Epithelial cell of esophagus (primary cell): ENCODE measurements at places on chromosomes 5 and 9.

- no peak for DNase-seq
These were observed 677.3 kb upstream of the FTMT start for GRCh38 chr5:121174351-121174750.

- DNase-seq: peak; percentile 56
These were observed 175.7 kb upstream of the OTULINL start for GRCh38 chr5:14405706-14406553.

GRCh38 chr5:24817966-24818365 lies 173.2 kb upstream of the CDH10 start:
- DNase-seq: no peak

DNA sequence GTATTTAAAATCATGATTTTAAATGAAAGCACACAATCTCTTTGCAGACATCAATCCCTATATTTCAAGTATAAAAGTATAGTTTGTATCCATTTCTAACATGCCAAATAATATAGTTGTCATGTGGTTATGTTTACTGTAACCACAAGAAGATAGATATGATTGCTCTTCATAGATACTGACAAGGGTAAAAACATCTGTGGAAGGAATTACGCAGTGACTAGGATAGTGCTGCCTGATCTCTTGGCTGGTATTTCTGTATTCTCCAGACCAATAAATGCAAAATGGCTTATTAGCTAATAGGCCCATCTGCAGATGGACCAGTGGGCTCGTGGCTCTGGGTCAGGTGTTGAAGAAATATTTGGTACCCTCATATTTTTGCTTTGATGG lies 34.9 kb upstream of the FBN2 start:
- DNase-seq: no peak

- peak; percentile 12 for DNase-seq
These were observed 71.2 kb upstream of the COX7C start for GRCh38 chr5:86546582-86546981.

DNA sequence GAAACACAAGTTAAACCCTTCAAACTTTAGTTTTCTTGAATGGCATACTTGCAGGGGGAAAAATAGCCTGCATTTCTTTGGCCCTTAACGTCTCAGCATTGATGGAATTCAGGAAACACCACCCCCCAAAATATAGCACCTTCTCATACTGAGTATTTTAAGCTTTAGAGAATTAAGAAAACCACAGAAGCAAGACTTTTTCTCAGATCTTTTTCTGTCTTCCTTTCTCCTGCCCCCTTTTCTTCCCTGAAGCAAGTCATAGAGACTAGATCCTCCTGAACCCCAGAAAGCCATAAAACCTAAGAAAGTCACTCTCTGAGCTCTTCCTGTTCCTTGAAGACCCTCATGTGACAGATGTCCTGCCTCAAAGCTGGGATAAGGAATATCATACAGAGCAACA lies 1069.9 kb downstream of the EFNA5 start:
- no peak for DNase-seq

DNA sequence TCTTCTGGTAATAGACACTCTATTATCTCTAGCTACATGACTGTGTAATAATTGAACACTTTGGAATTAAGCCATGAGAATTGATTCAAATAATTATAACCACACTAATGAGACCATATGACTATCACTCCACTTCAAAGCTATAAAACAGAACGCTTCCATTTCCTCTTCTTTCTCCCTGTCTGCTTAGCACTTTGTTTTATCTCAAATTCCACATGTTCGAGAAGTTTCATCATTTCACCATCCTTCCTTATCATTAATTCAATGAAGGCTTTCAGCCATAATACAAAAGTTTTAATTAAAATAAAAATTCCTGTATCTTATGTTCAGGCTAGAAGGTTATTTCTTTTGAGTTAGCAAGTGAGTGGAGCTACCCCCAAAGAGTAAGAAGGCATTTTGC lies 7.4 kb upstream of the DCTN4 start:
- no peak for DNase-seq

DNA sequence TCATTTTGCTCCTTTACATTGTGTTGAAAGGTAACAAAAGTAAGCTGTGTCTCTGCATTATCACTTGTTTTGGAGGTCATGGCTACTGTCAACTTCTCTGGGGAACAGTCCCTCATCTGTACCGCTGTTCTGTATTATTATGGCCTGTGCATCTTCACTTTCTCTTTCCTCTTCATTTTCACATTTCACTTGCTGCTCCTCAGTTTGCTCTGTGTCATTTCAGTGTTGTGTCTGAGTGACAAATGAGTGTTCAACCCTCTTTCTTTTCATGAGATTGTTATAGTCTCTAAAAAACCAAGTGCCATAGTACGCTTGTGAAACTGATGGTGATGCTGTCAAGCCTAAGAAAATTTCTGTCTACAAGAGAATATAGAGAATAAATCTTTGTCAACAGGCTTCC lies 122.0 kb upstream of the FER start:
- no peak for DNase-seq

DNA sequence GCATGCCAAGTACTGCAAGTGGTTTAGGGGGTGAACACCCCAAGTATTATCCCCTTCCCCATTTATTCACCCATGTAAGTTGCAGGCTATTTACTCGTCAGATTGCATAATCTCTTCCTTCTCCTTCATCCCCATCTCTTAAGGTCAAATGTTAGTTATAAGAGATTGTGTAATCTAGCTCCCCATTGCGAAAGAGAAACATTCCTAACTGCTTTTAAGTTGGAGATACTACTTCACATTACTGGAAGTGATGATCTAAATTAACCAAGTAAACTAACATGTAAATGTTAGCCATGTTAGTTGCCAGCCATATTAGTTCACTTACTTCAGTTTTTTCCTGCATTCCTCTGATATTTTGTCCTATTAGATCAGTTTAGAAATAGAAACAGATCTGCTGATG lies 262.3 kb downstream of the TAF11L14 start:
- DNase-seq: peak; percentile 91

GRCh38 chr5:60230456-60230855 lies 336.9 kb upstream of the PDE4D start:
- DNase-seq: no peak

DNA sequence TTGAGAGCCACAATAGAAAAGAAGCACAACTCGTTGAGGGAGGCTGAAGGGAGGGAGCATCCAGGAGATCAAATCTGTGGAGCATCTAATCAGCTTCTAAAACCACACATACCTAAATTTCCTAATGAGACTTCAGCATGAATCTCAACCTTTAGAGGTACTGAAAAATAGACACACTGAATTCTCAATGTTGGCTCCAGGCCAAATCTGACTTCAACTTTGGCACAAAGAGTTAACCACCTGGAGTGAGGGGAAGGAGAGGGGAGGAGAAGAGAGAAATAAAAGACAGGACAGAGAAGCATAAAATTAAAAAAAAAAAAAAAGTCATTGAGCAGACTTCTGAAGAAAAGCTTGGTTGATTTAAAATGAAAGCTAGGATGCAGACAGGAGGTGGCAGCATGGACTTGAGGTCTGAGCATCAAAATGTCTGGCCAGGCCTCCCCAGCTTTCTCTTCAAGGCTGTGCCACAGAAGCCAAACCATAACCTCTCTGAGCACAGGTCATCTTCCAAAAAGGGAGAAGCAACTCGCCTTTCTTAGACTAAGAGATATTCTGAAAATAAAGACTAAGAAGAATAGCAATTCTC lies 205.6 kb downstream of the DENND1A start:
- DNase-seq: peak; percentile 3

GRCh38 chr5:43161244-43161643 lies 30.8 kb upstream of the NIM1K start:
- no peak for DNase-seq

GRCh38 chr5:79772651-79773050 lies 83.0 kb downstream of the CMYA5 start:
- DNase-seq: no peak

DNA sequence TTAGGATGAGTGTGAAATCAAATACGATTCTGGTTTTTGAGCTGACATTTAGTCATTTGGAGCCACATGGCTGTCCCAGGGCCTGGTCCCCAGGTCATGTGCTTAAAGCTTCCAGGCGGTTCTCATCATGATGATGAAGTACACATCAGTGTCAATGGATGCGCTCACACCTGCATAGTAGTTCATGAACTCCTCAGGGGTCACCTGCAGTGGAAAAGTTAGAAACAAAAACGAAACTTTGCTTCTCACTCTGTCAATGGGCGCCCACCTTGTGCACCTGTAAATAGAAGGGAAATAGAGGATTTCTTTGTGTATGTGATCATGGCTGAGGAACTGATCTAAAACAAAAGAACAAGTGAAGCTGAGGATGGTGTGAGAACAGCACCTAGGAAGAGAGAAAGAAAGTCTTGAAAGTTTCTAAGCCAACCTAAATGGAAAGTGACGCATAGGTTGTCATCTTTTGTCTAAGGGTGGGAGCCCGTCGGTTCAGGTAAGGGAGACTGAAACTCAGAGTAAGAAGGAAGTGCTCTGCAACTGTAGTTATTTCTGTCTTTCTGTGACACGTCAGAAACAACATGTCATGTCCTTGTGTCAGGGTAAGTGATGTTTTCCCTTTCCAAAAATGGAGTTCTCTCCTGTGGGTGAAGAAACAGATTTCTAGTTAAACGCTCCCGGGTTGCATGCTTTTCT lies 33.8 kb downstream of the CAPSL start:
- no peak for DNase-seq

- DNase-seq: no peak
These were observed 147.5 kb upstream of the PHYKPL start for GRCh38 chr5:178380086-178380485.

DNA sequence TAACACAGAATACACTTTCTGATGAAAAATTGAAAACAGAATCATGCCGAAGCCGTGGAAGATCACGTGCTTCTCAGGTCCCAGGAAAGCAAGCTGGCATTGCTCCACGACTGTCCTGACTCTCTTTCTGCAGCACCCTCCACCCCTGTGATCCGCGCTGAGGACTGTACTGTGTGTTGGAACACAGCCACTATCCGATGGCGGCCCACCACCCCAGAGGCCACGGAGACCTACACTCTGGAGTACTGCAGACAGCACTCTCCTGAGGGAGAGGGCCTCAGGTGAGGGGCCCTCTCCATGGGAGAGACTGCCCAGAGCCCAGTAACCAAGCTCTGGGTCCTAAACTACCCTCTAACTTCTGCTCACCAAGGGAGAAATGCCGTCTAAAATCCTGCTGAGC lies 73.3 kb downstream of the CMYA5 start:
- DNase-seq: no peak

DNA sequence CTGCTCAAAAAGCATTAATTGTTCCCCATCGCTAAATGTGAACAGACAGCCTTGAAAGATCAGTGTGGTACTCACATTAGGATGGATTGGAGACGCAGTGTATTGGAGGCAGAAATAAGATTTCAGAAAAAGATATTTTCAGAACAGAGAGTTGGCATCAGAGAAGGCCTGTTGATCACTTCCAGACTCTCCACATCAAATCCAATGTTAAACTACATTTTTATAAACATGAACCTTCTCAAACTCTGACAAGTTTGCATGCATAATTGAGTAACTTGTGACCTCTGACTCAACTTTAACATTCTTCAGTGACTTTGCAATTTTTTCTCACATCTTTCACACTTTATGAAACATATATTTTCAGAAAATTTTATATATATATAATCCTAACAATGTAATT lies 919.6 kb upstream of the SEMA6A start:
- no peak for DNase-seq

DNA sequence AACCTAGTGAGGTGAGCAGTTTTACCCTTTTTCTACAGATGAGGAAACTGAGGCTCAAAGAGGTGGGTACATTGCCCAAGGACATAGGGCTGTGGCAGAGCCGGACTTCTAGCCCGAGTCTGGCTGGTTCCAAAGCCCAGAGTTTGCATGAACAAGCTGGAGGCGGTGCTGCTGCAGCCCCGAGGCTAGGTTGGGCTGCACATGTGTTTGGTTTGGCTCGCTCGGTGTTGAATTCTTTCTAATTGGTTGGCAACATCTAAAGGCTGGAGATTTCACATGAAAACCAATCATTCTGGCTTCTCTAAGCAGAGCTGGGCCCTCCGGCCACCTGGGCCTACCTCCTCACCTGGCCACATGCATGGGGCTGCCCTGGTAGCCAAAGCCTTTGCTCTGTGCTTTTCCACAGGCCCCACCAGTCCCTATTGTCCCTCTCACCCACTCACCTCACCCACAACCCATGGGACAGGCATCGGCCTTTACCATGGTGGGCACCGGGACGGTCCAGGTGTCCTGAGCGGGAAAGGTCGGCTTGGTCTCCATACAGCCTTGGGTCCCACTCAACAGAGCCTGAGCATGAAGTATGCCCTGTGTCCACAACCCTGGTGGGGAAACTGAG lies 262.3 kb downstream of the NSG2 start:
- no peak for DNase-seq

- no peak for DNase-seq
These were observed 332.4 kb downstream of the KCTD16 start for GRCh38 chr5:144503123-144503522.

DNA sequence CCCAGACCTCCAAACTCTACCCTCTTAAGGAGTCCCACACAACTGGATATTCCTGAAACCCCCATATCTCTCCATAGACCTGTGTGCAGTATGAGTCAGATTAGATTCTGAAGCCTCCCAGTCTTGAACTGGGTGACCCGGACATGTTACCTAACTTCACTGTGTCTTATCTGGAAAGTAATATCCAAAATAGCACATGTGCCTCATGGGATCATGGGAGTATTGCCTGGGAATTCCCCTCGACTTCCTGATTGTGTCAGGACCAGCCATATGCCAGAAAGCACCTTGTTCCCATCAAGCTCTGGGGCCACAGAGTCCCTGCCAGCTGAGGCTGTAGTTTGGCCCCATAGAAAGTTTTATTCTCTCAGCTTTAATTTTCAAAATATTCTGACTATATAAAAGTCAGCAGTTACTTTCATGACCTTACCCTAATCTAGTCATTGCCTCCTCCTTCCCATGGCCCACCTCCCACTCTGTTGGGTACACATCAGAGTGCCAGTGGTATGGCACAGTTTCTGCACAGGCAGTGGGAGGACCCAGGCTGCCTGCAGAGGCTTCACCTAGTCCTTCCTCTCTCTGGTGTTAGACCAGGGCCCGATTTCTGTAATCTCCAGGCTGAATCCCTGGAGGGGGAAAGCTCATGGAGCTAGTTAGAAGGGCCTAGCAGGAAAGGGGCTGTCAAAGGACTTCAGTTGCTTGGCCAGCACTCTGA lies 19.5 kb upstream of the B4GALT1 start:
- DNase-seq: peak; percentile 77

DNA sequence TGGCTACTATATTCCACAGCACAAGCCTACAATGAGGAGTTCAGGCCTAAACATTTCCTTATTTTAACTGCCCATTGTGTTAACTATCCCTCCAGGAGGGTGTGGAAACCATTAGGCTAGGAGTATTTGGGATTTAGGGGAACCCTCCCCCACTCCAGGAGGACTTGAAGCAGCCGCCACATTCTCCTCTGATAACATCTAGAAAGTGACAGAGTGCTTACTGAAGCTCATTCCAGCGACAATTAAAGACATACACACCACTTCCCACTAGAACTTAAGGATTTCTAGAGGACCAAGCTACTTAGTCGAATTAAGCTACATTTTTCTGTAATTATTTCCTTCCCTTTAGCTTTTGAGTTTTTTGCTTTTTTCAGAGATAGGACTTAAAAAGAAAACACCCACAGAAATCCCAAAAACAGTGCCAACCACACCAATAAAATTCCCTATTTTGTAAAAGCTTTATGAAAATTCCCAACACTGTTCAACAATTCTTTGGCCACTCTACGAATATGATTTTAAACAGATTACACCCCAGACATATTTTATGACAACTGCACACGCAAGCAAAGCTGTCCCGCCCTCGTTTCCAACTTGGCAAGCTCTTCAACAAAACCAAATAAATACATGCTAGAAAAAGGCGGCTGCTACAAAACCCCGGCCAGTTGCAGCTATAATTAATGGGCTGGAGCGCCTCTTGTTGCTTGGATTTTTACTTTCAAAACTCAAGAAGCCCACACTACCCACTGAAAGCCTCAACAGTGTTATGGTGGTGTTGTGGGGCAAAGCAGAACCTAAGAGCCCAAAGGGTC lies 4.5 kb downstream of the ROR2 start:
- no peak for DNase-seq
